Mammary microvascular endothelial cell (primary cell): ENCODE measurements at places on chromosomes 6 and 20. TPM values are rescaled to one million over a fixed set of nuclear protein-coding genes. Genes with fewer than 3 reads are reported as not detected.

BPIFA1 gene
- not detected in 2 replicates for total RNA-seq

HELZ2 gene
- 115 and 116 TPM in 2 replicates for total RNA-seq

PRICKLE4 gene
- total RNA-seq: 1.0 and 1.3 TPM in 2 replicates

MCHR2 gene
- not detected in 2 replicates for total RNA-seq

EYA2 gene
- not detected in 2 replicates for total RNA-seq

FAM162B gene
- 0.44 and 0.67 TPM in 2 replicates for total RNA-seq
